IMR-90 (cell line): ENCODE measurements at places on chromosomes 1 and 21. TPM values are rescaled to one million over a fixed set of nuclear protein-coding genes. Genes with fewer than 3 reads are reported as not detected.

CFHR3 gene
- total RNA-seq: not detected in 2 replicates

- DNase-seq: no peak
Measured at GRCh38 chr1:161681879-161682278, 18.9 kb downstream of the FCGR2B start.

DNA sequence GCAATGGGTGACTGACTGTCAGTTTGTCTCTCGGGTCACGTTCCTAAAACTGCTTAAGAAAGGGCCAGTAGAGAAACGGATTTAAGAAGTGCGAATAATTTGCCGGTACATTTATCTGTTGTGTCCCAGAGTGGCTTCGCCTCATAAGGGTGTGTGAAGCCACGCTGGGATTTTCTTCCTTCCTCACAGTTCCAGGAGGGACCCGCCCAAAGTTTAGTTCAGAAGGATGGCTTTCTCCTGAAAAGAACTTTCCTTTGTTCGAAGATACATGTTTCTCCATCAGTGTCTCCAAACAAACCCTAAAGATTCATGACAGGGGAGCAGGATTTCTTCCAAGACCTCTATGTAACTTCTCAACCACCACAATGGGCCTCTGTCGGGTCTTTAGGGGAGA, 49.8 kb downstream of the ADAMTS1 start:
- DNase-seq: no peak

DNA sequence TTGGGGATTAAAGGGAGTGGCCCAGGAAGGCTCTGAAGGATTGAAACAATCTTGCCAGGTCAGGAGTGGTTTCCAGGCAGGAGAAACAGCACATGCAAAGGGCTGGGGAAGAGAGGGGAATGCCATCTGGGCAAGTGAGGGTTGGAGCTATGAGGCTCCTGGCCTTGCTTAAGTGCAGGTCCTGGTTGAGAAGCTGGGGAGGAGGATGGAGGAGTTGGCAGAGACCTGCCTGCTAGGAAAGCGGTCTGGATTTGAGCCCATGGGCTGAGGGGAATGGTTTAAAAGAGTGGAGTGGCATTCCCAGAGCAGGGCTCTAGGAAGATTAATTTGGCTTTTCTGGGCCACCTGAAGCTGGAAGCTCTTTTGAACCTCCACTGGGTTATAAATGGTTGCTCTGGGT, 9.2 kb downstream of the IGSF21 start:
- DNase-seq: no peak

DNA sequence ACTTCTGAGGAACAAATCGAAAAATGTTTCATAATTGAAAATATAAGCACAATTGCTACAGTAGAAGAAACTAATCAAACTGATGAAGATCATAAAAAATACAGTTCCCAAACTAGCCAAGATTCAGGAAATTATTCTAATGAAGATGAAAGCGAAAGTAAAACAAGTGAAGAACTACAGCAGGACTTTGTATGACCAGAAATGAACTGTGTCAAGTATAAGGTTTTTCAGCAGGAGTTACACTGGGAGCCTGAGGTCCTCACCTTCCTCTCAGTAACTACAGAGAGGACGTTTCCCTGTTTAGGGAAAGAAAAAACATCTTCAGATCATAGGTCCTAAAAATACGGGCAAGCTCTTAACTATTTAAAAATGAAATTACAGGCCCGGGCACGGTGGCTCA, 30.6 kb downstream of the IFNAR1 start:
- no peak for DNase-seq
